ENCODE measurements at places on chromosomes 12 and 14.

DNA sequence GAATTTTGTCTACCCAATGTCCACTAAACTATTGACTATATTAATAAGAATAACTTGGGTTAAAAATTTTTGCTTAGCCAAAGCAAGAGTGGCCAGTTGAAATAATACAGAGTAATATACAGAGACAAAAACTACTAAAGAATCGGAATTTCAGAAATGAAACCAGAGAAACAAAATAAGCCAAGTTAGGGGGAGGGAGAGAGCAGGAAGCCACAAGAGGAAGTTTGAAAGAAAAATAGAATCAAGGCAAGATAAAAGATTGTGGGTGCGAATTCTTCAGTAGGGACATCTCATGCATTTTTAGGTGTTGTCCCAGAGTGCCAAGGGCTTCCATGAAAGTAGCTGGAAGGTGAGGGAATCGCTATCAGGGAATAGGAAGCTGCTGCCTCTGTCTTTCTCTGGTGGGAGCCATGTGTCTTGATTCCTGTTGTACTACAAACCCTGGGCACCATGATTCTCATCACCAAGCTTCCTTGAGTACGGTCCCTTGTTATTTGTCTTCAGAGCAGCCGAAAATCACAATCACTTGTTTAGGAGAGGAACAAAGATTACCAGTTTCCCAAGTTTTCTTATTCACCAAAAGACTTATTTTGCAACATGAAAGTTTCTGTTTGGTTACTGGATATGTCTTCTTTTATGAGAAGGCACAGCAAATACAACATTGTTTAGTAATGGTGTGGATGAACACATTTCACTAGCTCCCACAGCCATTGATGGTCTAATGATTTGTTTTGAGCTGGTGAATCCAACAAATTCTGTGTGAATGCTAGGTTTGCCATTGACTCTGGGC is 16.7 kb downstream of the NEUROD4 start:
- DNase-seq: no peak

DNA sequence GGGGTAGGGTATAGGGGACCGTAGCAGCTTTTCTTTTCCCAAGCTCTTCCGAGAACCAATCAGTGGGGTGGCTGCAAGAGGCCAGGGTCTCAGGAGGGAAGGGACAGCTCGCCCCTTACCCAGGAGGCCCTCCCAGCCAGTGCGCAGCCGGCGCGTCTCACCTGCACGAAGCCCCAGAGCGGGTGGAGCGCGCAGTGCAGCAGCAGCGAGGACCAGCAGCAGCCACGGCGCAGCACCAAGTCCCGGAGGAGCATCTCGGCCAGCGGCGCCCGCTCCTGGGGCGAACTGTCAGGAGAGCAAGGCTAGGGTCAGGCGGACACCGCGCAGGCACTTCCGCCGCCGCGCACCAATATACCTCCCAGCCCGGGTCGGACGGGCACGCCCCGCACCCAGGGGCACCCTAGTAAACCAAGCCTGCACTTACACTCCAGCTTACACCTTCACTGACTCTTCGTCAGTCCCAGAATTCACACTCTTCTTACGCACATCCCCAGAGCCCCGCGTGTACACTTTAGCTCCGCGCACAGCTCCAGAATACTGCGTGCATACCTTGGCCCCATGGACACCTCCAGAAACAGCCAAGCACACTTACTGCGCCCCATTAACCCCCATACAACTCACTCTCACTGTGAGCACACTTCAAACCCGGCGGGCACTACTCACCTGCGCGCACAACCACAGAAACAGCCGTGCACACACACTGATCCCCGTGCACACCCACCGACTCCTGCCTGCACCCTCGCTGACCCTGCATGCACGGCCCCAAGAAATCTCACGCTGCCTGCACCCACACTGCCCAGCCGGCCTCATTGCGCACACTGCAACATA is 606 bp downstream of the PRIMA1 start:
- DNase-seq: no peak

GRCh38 chr14:99586054-99586760 is 17.8 kb downstream of the CCDC85C start:
- no peak for DNase-seq

GRCh38 chr14:63367742-63368364 is 49.1 kb upstream of the GPHB5 start:
- no peak for DNase-seq

DNA sequence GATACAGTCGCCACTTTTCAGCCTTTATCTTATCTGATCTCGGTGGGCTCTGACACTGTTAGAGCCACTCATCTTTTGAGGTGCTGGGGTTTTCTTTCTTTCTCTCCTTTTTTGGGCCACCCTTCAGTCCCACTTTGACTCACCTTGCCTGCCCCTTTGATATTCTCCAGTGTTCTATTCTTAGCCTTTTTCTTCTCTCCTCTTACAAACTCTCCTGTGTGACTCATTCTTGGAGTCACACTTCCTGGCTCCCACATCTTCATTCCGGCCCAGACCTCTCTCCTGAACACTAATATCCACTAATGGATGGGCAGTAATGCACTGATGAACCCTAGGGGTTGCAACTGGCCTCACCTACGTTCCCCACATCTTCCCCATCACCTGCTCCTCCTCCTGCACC is 2.2 kb upstream of the DCD start:
- DNase-seq: no peak

DNA sequence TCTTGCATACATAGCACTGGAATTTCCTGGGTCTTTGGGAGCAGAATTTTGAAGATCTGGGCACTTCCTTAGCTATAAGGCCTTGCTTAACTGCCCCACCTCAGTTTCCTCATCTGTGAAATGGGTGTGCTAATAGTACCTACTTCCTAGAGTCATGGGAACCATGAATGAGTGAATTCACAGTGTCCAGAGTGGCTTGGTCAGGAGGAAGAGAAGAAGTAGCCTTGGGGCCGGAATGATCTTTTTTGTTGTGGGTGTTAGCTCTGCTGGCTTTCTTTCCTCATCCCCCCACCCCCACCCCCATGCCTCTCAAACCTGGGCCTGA is 2.4 kb downstream of the SH2B3 start:
- no peak for DNase-seq

Data from effector memory CD8-positive, alpha-beta T cell (primary cell).